ENCODE measurements at places on chromosomes 7 and 10.

- no peak for DNase-seq
These were observed 31.4 kb upstream of the IL6 start for GRCh38 chr7:22695476-22696132.

- no peak for DNase-seq
These were observed 213.0 kb downstream of the CELF2 start for GRCh38 chr10:11230498-11231167.

DNA sequence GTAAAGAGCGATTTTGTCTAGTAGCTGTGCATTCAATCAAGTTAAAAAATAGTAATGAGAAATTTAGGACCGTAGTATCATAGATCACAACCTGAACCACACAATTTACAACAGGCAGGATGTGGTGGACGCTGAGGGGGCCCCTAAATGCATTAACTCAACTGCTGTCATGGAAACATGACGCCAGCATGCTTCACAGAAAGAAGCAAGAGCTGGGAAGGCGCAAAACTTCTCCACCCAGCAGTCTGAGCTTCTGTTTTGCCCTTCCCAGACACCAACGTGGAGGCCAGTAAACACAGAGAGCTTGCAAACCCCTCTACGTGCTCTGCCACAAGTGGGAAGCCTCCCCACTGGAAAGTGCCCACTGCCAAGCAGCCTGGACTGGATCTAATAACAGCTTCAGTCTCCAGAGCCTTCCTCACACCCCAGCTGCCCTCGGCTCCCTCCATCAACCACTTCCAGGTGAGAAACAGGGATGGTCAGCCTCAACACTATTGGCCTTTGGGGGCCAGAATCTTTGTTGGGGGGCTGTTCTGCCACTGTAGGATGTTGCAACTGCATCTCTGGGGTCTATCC is 151.8 kb downstream of the SFMBT2 start:
- peak; percentile 32 for DNase-seq

DNA sequence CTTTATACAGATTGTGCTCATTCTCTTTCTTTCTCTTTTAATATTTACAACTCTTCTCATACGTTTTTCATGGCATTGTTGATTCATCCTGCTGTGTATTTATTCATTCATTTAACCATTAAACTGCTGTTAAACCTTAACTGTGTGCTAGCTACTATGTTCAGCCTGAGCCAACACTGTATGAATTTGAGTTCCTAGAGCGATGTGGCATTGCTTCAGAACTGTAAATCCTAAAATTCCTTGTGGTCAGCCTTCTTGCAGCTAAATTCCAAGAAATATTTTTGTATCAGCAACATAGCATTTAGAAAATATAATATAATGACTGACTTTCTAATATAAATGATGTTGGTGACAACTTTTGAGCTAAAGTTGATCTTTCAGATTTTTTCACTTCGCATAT is 184.7 kb upstream of the FZD1 start:
- no peak for DNase-seq

DNA sequence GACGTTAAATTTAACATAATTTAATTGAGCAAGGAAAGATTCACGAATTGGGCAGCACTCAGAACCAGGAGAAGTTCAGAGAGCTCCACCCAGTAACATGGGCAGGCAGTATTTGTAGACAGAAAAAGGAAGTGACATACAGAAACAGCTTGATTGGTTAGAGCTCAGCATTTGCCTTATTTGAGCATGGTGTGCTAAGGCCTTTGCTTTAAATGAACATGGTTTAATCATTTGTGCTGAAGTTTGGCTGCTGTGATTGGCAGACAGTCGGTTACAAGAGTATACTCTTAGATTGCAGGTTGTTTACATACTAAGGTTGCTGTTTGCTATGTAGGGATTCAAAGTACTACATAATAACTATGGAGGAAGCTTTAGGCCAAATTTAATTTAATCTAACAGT is 199.2 kb downstream of the MALRD1 start:
- no peak for DNase-seq

DNA sequence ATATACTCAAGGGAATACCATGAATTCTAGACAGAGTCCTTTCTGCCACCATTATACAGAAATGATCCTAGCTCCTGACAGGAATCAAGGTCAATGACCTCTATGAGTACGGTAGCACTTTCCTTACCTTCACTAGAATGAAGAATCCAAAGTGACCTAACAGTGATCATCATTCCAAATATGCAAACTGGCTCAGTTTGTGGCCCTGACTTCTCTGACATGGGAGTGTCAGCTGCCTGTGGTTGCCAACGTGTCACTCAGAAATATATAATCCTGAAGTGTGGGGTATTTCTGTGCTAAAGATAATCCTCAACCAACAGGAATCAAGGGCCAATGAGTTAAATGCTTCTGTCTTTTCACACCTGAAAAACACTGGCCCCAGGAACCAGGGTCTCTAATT is 45.7 kb downstream of the COPG2 start:
- DNase-seq = no peak

- DNase-seq = no peak
These were observed 800.5 kb upstream of the KCND2 start for GRCh38 chr7:119472408-119473038.

DNA sequence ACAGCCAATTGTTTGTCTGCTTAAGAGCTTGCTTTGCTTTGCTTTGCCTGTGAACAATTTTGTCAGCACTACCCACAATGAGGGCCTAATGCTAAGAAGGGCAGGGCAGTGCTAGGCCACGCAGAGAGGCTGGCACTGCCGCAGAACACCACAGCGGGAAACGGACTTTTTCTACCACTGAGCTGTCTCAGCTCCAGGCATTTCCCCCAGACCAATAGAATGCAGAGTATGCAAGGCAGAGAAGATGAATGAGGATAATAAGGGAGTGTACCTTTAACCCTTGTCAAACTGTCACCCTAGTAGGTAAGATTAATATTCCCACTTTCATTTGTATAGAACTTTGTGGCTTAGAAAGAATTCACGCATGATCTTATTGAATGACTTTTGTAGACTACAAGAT is 104.5 kb downstream of the SH3PXD2A start:
- DNase-seq = no peak

DNA sequence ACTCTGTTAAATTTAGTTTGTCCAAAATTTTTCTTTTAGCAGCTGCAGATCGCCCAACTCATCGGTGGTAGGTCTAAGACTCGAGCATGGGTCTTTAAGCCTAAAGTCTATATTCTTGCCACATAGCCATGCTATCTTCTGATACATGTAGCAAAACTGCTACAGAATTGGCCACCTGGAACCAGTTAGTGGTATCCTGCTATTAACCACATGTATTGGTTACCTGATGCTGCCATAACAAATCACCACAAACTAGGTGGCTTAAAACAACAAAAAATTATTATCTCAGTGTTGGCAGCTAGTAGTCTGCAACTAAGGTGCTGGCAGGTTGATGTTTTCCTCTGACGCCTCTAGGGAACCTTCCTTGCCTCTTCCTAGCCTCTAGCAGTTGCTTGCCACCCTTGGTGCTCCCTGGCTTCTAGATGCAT is 96.7 kb upstream of the PIK3CG start:
- DNase-seq = peak; percentile 51

- no peak for DNase-seq
These were observed 124.8 kb upstream of the CHST15 start for GRCh38 chr10:124217906-124218804.

GRCh38 chr10:78766603-78767002 is 302.2 kb upstream of the ZMIZ1 start:
- no peak for DNase-seq

DNA sequence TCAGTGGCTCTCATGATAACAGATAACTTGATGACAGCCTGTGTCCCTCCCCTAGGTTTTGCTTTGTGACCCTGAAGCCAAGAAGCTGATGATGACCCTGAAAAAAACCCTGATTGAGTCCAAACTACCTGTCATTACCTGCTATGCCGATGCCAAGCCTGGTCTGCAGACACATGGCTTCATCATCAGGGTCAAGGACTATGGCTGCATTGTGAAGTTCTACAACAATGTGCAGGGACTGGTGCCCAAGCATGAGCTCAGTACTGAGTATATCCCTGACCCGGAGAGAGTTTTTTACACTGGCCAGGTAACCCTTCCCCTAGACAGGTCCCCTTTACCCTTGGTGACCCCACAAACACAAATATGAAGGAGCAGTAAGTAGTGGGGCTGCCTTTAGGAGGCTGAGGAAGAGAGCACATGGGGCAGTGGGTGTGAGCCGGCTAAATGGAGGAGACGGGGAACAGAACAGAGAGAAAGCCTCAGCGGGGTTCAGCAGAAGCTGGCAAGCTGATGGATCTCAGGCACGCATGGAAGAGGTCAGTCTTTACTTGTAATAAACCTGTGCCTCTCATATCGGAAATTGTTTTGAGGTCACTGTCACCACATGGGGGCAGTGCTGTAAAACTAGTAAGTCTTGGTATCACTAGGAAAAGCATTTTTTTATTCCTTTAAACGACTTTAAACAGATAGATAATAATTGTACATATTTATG is 20.2 kb downstream of the PDCD11 start:
- DNase-seq = peak; percentile 26

DNA sequence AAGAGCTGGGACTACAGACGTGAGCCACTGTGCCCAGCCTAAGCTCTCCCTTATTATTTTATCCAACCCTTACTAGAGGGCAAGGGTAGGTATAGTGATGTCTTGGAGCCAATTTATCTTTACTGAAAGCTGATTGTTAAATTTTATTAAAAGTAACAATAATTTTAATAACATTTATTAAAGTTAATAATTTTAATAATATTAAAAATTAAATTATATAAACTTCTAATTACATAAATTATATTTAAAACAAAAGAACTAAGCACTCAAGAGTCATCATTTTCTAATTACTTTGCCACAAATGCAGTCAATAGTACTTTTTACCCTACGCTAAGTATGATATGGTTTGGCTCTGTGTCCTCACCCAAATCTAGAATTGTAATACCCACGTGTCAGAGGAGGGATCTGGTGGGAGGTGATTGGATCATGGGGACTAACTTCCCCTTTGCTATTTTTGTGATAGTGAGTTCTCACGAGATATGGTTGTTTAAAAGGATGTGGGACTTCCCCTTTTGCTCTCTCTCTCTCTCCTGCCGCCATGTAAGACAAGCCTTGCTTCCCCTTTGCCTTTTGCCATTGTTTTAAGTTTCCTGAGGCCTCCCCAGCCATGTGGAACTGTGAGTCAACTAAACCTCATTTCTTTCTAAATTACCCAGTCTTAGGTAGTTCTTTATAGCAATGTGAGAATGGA is 58.4 kb upstream of the ETV1 start:
- DNase-seq = no peak

- DNase-seq = no peak
These were observed 112.3 kb downstream of the RAB11FIP2 start for GRCh38 chr10:117934477-117934876.

DNA sequence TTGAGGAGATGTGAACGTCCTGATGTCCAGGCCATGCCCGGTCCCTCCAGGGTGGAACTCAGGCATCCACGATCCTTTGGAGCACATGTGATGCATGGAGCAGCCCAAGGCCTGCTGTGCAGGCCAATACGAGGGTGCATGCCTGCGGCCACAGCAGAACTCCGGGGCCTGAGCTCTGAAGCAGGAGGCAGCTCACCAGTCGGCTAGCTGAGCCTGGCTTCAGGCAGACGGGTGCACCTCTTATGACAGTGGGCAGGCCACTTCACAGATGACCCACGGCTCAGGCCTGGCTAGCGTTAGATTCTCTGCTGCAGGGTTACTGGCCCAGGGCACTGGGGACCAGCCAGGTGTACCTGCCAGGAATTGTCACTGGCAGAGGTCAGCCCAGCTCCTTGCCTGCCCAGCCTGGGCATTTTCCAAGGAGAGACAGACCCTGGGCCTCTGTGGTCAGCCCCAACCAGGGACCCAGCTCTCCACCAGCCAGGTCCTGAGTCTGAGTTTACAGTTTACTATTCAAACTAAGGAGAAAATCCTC is 29.6 kb upstream of the INPP5A start:
- DNase-seq = no peak

DNA sequence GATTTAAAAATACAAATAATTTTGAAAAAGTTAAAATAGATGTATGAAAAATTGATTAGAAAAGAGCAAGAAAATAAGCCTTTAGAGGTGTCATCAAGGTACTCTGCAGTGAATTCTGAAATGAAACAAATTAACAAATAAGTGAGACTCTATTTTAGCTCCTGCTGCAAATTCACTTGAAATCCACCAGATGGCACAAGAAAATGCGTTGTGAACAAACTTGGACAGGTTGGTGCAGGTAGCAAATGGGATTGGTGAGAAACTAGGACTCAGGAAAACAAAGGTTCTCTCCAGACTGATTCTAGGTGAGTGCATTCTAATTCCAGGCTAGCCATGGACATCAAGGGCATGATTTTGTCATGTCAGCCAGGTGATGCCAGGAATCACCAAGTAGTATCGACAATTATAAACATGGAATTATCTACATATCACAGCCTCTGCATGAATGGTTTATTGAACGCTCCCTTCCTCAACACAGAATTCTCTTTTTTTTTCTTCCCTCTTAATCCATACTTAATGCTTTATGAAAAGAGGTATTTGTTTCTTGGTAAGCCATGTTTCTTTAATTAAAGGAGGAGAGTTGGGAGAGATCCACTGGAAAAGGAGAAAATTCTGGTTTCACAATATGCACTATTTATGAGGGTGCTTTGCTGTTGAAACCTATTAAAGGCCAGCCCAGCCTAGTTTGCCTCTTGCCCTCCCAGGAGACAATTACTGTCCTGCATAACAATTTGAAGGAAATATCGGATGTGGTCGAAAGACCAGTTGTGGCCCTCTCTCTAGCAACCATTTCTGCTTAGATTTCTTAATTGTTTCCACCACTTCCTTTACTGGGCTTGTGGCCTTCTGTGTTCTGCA is 118.1 kb downstream of the ZNF365 start:
- no peak for DNase-seq

DNA sequence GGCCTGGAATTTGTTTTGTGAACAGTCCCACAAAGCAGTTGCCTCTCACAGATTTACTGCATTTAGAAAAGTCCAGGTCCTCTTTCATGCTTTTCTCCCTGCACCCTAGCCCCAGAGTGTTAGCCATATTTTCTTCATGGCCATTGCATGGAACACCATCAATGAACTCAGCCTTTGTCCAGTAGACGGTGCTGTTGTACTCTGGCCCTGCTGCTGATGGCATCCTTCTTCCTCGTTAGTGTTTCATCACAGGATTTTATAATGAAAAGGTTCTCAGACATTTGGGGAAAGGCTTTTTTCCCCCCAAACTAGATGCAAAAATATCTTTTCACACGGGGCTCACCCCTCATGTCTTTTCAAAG is 93.0 kb upstream of the SLC25A13 start:
- DNase-seq = no peak

GRCh38 chr10:73838008-73838567 is 26.7 kb upstream of the NDST2 start:
- no peak for DNase-seq

All from GM06990 (cell line).